Cardiac septum (tissue), 1 donor: ENCODE measurements at places on chromosomes 4 and X. TPM values are rescaled to one million over a fixed set of nuclear protein-coding genes. Genes with fewer than 3 reads are reported as not detected.

GCNA gene
- 1.4 TPM for total RNA-seq

CFAP47 gene
- total RNA-seq = not detected

PRKG2 gene
- total RNA-seq = 0.48 TPM

SMIM31 gene
- not detected for total RNA-seq

GPR50 gene
- not detected for total RNA-seq

KDR gene
- total RNA-seq = 28.7 TPM

RHOXF2 gene
- total RNA-seq = not detected

POU3F4 gene
- not detected for total RNA-seq

DGKK gene
- total RNA-seq = not detected

PRR32 gene
- total RNA-seq = 0.89 TPM
